ENCODE measurements at places on chromosomes 6 and 20. TPM values are rescaled to one million over a fixed set of nuclear protein-coding genes. Genes with fewer than 3 reads are reported as not detected.

GRCh38 chr6:87925373-87926060, 122.1 kb upstream of the SPACA1 start:
- peak; percentile 72 for DNase-seq

- no peak for DNase-seq
Observed at GRCh38 chr20:60132162-60132826, 174.1 kb downstream of the CDH26 start.

GRCh38 chr6:30143780-30144179, 7.8 kb downstream of the TRIM40 start:
- DNase-seq = no peak

- DNase-seq = no peak
Observed at GRCh38 chr6:35494161-35494563, 2.7 kb downstream of the TEAD3 start.

- DNase-seq = no peak
Observed at GRCh38 chr20:8518878-8519277, 386.8 kb downstream of the PLCB1 start.

GRCh38 chr6:3517350-3517749, 60.5 kb upstream of the SLC22A23 start:
- no peak for DNase-seq

DNA sequence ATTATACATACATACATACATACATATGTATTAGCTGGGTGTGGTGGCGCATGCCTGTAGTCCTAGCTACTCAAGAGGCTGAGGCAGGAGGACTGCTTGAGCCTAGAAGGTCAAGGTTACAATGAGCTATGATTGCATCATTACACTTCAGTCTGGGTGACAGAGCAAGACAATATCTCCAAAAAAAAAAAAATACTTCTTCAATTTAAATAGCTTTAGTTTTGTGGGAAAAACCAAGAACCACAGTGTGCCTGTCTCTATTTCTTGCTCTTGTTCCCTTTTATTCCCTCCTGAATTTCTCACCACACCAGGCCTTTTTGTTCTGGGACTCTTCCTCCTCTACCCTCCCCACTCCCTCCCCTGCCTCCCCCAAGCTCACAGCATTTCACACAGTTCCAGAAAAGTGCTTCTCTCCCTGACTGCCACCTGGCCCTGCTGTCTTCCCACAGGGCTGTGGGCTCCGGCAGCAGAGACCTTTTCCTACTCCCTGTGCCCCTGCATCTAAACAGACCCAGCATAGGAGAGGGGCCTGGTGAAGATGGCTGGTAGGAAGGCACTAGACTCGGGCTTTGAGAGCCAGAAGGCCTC, 1.3 kb downstream of the C20orf203 start:
- DNase-seq = no peak

- DNase-seq = no peak
Observed at GRCh38 chr6:32794510-32794909, 22.3 kb downstream of the HLA-DOB start.

DNA sequence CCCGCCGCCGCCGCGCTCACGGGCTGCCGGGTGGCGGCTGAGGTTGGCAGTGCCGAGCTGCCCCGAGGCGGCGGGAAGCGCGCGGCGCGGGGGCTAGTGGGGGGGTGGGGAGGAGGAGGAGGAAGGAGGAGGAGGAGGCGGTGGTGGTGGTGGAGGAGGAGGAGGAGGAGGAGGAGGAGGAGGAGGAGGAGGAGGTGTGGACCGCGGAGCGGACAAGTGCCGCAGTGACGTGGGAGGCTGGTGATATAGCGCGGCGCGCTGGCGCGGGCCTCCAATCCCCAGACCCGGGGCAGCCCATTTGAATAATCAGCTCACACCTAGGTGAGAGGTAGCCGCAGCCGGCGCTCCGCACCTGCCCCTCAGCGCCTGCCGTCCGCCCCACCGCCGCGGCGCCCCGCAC, at the start of gene FOXA2:
Gene FOXA2, minus strand, starts transcription at position 51 of the 400 bp plus-strand sequence. CDS start 294 bp downstream, outside the sequence.
- no peak for DNase-seq

DNA sequence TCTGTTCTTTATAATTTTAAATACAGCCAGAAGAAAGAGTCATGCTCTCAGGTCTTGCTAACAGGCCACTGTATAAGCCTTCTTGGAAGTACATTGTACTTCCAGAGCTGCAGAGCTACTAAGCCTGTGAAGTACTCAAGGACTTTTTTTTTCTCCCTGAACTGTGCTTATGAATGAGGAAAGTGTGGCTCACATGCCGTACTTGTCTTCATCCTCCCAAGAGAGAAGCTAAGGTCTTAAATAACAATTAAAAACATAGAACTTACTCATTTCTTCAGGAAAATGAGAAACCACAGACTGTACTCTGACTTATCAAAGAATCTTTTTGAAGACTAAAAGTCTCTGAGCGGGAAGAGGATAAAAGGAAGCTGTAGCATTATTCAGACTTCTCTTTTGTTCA, 218.3 kb downstream of the HTR1B start:
- DNase-seq = no peak

DNA sequence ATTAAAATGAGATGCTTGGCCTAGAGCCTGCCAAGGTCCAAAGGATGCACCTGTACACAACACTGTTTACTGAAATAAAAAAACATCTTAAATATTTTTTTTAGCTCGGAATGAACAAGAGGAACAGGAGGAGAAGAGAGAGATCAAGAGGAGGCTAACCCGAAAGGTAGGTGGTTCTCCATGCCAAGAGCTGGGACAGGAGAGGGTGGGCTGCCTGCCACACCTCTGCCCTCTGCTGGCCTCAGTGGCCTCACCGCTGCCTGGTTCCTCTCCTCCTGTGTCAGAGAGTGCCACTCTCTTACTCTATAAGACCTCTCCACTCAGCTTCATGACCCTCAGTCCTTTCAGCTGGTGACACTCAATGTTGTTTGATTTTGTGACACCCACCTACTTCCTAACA, 50.2 kb downstream of the TBC1D7 start:
- no peak for DNase-seq

GRCh38 chr20:12076200-12076599, 158.5 kb downstream of the BTBD3 start:
- DNase-seq = no peak

DNA sequence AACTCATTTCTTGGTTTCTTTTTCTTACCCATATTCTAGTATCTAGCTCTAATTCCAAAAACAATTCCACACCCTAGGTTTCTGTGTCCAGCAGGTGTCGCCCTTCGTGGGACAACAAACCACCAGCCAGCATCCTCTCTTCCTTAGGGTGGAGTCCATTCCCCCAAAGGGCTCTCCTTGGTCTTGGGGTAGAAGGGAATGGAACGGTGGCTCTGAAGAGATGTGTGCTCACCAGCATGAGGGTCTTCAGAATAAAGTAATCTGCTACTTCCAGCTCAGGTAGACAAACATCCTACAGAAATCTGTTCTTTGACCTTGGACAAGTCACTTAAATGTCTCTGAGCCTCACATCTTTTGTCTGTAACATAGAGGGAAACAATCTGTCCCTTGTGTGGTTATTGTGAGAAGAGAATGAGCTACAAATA, 7.2 kb downstream of the HLA-DMB start:
- DNase-seq = peak; percentile 71

- DNase-seq = no peak
Observed at GRCh38 chr20:46936415-46937156, 41.9 kb downstream of the EYA2 start.

GRCh38 chr6:102352552-102352951, 959.0 kb downstream of the GRIK2 start:
- no peak for DNase-seq

DNA sequence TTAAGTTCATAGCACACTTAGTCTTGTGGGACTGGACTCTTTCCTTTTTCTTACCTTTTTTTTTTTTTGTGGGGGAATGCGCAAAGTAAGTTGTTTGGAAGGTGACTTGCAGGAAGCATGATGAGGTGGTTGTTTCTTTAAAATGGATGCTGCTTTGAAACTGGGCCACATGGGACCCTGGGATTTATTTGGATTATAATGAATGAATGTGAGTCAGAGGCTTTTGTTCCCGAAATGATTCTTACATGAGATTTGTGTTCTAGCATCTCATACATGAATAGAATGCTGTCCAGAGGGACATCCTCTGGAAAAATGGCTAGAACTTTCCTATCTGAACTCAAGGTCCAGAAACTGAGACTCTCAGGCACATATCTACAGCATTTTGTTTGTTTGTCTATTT, 236.6 kb upstream of the RNF24 start:
- no peak for DNase-seq

DNA sequence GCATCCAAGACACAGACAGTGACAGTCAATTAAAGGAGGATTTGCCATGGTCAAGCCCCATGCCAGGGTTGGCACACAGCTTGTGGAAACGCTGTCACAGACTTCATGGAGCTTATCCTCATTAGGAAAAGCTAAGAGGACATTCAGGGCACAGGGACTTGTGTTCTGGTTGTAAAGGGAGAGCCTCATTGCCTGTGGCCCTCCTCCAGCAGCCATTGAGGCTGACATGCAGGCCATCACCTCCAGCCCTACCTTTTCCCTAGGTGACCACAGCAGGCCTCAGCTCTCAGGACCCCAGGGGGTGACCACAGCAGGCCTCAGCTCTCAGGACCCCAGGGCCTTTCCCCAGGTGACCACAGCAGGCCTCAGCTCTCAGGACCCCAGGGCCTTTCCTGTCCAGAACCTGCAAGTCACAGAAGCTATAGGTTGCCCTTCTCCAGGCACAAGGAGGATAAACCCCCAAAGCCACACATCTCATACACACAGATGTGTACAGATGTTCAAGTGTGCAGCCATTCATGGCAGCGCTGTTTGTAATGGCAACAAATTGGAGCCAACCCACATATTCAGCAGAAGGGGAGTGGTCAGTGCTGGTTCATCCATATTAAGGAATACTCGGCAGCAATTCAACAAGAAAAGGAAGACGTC, 26.1 kb downstream of the DUSP22 start:
- no peak for DNase-seq

- no peak for DNase-seq
Observed at GRCh38 chr6:24032896-24033688, 92.9 kb upstream of the NRSN1 start.

GRCh38 chr6:159953091-159953601, 15.7 kb upstream of the IGF2R start:
- DNase-seq = no peak

DNA sequence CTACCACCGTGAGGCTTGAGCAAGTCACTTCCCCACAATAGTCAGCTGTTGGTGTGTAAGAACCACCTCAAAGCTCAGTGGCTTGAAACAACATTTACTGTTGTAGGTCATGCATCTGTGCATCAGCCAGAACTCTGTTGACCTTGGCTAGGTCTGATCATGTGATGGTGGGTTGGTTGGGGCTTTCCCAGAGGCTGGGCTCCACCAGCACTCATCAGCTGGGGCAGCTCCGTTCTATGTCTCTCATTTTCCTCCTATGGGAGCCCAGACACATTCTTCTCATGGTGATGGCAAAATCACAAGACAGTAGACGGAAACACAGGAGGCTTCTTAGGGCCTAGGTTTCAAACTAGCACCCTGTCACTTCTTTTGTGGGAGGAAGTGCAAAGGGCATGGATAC, 42.8 kb upstream of the PSMF1 start:
- no peak for DNase-seq

GRCh38 chr6:156875062-156875461, 97.9 kb downstream of the ARID1B start:
- no peak for DNase-seq

DNA sequence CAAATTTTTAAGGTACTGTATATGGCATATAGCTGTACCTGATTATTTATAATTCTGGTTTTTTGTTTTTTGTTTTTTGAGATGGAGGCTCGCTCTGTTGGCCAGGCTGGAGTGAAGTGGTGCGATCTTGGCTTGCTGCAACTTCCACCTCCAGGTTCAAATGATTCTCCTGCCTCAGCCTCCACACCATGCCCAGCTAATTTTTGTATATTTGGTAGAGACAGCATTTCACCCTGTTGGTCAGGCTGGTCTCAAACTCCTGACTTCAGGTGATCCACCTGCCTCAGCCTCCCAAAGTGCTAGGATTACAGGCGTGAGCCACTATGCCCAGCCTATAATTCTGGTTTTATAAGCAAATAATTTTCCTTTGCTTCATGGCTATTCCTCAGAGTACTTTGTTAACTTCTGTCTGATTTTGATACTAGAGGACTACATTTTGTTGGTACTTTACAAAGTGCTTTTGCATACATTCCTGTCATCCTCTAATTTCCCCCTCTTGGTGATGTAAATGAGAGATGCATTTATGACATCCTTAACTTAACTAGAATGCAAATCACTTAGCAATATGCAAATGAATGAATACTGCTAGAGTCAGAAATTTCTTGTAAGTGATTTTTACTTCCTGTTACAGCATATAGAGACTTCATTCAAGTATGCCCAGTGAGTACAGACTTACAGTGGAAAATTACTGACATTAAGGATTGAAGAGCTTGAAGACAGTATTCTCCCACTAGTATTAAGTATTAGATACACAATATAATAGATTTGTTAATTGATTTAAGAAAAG, 35.7 kb upstream of the ARID1B start:
- DNase-seq = no peak

DNA sequence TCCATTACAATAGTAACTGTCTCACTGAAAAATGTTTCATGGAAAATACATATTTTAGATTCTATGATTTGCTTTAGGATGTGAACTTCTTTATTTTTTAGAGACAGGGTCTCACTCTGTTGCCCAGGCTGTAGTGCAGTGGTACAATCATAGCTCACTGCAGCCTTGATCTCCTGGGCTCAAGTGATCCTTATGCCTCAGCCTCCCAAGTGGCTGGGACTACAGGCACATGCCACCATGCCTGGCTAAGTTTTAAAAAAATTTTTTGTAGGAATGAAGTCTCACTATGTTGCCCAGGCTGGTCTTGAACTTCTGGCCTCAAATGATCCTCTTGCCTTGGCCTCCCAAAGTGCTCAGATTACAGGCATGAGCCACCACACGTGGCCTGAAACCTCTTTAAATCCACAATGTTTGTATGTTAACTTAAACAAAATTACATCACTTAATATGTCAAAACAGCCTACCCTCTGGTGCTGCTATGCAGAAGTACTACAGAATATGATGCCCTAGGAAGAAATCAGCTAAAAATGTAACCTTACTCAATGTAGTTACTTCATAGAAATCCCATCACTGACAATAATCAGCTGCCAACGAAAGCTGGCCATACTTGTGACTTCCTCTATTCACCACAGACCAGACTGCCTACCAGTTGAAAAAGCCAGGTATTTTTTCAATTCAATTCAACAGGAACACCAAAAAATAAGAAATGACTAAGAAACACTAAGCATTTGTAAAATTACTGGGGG, 17.6 kb downstream of the EEF1A1 start:
- no peak for DNase-seq

- DNase-seq = no peak
Observed at GRCh38 chr6:67535946-67536345, 1099.1 kb upstream of the ADGRB3 start.

GRCh38 chr6:161435748-161436070, 161.8 kb upstream of the AGPAT4 start:
- no peak for DNase-seq

Gene XKR7
- polyA plus RNA-seq = not detected

Gene FERMT1
- polyA plus RNA-seq = not detected

Gene DDR1
- not detected for polyA plus RNA-seq

Gene ZSWIM3
- polyA plus RNA-seq = 3.1 TPM

Gene STMND1
- not detected for polyA plus RNA-seq

Gene PI16
- polyA plus RNA-seq = 3.6 TPM

Gene STX11
- 36.0 TPM for polyA plus RNA-seq

Gene DEFB132
- polyA plus RNA-seq = not detected

Gene ADAM33
- polyA plus RNA-seq = not detected

Gene CYB5R4
- 35.1 TPM for polyA plus RNA-seq

Gene PPP1R14C
- not detected for polyA plus RNA-seq

Gene OR12D3
- polyA plus RNA-seq = not detected

Gene POPDC3
- not detected for polyA plus RNA-seq

Gene SOX18
- polyA plus RNA-seq = not detected
